Renal pelvis (tissue), 12 donors: ENCODE measurements at places on chromosomes 3 and 15. TPM values are rescaled to one million over a fixed set of nuclear protein-coding genes. Genes with fewer than 3 reads are reported as not detected.

RPL22L1 gene
- 65.8 TPM for polyA plus RNA-seq

LRRC31 gene
- polyA plus RNA-seq: 0.32 TPM

DNA sequence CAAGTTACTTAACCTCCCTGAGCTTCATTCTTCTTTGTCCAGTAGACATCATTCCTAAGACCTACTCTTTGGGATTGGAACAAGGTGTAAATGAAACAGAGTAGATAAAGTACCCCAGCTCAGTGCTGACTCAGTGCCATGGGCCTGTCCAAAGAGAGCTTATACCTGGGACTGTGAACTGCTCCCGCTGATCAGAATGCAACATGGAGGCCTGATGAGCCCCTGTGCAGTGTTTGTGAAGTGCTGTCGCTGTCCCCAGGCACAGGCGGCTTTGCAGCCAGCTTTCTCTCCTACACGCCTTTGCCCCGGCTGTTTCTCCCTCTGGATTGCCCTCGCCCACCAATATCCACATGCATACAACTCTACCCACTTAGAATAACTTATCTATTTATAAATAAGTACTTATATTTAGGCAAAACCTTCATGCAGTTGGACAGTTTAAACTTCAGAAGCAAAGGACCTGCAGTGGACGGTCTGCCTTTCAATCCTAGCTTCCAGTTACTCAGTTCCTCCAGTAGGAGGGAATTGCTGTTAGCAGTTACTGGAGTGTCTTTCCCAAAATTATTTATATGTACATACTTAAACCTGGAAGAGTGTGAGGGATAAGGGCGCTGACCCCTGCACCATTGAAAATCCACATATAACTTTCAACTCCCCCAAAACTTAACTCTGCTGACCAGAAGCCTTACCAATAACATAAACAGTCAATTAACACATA is 80.0 kb downstream of the CORO2B start:
- no peak for DNase-seq

- DNase-seq: peak; percentile 79
These were observed 148.5 kb upstream of the CTDSPL start for GRCh38 chr3:37712918-37713817.

- no peak for DNase-seq
These were observed 299.2 kb downstream of the CNTN3 start for GRCh38 chr3:74315291-74315690.

DNA sequence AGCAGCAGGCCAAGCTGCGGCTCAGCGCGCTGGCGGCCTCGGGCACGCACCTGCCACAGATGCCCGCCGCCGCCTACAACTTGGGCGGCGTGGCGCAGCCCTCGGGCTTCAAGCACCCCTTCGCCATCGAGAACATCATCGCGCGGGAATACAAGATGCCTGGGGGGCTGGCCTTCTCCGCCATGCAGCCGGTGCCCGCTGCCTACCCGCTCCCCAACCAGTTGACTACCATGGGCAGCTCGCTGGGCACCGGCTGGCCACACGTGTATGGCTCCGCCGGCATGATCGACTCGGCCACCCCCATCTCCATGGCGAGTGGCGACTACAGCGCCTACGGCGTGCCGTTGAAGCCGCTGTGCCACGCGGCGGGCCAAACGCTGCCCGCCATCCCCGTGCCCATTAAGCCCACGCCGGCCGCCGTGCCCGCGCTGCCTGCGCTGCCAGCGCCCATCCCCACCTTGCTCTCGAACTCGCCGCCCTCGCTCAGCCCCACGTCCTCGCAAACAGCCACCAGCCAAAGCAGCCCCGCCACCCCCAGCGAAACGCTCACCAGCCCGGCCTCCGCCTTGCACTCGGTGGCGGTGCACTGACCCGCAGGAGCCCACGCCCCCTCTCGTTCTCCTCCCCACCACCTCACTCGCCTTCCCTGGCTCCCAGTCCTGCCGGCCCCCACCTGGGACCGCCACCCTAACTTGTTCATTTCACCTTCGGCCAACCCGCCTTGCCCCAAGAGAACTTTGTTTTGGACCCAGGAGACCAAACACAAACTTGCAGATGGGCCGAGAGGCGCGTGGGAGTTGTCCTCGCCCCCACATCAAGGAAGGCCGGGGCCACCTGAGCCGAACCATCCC is 1.5 kb downstream of the FOXB1 start:
- no peak for DNase-seq

DNA sequence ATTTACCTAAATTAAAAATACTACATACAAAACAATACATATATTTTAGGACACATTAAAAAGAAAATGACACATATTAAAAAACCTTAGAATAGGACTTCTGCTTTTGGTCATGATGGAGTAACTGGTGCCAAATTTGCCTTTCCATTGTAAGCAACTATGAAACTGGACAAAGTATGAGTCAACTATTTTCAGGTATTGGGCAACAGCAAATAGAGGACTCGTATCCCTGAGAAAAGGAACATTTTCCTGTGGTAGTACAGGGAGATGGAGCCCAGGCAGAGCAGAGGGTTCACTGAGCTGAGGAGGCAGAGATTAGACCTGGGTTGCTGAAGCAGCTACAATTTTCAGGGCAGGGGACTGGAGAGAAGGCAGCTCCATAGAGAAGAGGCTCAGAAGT is 14.7 kb downstream of the CCR1 start:
- no peak for DNase-seq

GRCh38 chr15:29925227-29926082 is 103.2 kb upstream of the TJP1 start:
- peak; percentile 67 for DNase-seq

GRCh38 chr3:172107403-172107802 is 68.0 kb downstream of the FNDC3B start:
- DNase-seq: no peak

GRCh38 chr3:130341882-130342281 is 3.6 kb upstream of the COL6A5 start:
- DNase-seq: no peak

DNA sequence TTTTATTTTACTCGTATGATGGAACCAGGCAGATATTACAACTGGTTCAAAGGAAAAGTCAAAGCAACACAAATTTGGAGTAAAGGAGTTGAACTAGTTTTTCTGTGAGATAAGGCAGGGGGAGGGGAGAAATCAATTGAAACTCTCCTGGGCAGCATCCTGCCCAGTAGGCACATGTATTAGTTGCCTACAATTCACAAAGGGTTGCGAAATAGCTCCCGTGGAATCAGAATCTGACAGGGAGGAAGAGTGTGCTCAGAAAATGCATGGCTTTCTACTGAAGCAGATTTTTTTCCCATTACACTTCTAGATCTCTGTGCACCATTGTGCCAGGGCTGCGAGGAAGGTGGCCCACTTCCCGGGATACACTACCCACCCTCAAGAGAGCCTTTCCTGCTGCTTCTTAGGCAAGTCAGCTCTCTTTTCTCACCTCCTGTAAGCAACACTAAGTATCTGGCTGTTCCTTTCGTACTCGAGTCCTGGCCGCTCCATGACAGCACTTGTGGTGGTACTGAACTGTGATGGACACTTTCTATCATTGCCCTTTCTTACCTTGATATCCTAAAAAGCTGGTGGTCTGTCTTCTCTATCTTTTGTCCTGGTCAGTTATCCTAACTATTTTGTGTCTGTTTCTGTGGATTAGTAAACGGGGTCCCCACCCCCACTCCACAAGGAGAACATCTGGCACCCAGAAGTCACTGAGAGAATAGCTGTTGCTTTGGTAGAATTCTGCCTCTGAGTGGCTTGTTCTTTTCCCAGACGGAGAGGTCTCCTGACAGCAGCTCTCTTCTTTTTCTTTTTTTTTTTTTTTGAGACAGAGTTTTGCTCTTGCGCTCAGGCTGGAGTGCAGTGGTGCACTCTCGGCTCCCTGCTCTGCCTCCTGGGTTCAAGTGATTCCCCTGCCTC is 74.8 kb downstream of the RPL39L start:
- DNase-seq: no peak

DNA sequence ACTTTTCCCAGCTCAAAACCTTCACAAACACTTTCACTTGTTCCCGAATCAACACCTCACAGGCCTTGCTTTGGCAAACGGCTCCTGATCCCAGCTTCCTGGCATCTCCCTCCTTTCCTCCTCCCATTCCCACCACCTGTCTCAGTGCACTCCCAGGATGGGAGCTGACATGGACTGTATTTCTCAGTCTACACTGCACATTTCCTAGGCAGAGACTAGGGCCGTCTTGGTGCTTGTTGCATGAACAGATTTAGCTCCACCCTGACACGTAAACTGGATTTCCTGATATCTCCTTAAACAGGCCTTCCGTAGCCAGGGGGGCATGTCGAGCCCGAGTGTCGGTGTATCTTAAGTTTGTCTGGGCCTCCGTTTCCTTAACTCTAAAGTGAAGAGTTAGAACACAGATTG is 790 bp upstream of the WHAMM start:
- no peak for DNase-seq

- DNase-seq: no peak
These were observed 100.2 kb downstream of the GHSR start for GRCh38 chr3:172347895-172348679.

GRCh38 chr3:107116251-107116650 is 261.0 kb upstream of the CCDC54 start:
- no peak for DNase-seq

DNA sequence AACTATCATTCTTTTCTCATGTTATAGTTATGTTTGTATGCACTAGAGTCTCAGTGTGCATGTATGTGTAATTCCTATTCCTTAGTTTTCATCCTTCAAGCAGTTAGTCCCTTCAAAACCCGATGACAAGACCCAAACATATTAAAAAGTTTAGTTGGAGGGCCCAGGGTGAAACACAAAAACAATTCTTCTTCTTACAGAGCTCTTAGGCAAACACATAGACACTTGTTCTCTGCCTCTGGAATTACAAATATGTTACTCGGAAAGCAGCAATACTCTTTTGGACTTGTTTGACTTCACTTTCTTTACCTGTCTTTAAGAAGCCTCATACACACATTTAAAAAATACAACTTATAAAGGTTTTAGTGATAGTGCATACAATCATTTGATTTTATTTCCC is 763 bp upstream of the CNTN6 start:
- no peak for DNase-seq

DNA sequence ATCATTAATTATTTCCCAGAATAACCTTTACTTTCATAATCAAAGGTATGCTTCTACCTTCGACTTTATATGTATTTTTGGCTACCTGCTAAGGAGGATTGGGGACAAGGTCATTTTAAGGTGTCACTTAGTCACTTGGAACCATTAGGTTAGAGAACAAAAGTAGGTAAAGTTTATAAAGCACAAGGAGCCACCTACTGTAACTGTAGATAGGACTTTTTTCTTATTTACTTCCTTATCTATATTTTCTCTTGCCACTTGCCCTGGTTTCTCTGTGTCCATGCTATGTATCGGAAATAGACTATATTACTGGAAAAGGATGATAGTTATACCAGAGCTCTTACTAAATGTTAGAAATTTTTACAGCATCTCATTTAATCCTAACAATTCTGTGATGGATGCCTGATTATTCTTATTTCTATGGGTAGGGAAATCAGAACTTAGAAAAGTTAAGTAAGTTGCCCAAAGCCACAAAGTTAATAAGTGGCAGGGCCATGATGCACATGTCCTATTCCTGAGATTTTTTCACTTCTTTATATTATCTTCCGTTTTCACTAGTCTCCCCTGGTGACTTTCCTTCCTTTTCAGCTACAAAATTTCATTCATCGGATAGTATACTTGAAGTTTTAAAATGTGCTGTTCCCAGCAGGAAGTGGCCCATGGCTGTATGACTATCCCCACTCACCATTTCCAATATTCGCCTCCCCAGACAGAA is 132.5 kb downstream of the CMSS1 start:
- no peak for DNase-seq

DNA sequence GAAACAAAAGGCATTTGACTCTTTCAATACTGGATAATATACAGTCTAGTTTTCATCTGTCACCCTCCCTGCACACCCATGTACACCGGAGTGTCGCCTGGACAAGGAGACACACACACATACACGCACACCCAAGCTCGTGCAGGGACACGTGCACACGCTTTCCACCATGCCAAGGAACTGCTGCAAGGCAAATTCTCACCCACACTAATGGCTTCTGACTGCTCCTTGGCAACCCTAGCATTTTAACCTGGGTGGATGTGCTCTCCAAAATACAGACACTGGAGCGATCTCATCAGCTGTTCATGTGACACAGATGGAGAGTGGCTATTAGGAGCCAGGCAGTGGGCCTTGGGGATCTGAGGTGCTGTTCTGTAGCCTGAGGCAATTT is 61.6 kb downstream of the MEIS2 start:
- DNase-seq: no peak
